ENCODE measurements at places on chromosomes 4 and X.

- DNase-seq, result no peak
Observed at GRCh38 chr4:96603641-96604040, 763.7 kb downstream of the PDHA2 start.

GRCh38 chrX:46686003-46686645 lies 72.8 kb downstream of the SLC9A7 start:
- no peak for DNase-seq

GRCh38 chr4:30495651-30496310 lies 224.4 kb upstream of the PCDH7 start:
- no peak for DNase-seq

GRCh38 chr4:70945452-70946055 lies 43.4 kb downstream of the MOB1B start:
- no peak for DNase-seq

DNA sequence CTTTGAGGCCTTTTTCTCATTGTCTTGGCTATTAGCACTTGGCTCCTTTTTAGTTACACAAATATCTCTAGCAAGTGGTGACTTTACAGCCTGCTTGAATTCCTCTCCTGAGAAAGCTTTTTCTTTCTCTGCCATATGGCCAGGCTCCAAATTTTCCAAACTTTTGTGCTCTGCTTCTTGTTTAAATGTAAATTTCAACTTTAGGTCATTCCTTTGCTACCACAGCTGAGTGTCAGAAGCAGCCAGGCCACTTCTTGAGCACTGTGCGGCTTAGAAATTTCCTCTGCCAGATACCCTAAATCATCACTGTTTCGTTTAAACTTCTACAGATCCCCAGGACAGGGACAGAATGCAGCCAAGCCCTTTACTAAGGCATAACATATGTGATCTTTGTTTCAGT lies 222.4 kb downstream of the FBXO8 start:
- DNase-seq, result no peak

- DNase-seq, result no peak
Observed at GRCh38 chrX:11336201-11336600, 43.0 kb downstream of the AMELX start.

DNA sequence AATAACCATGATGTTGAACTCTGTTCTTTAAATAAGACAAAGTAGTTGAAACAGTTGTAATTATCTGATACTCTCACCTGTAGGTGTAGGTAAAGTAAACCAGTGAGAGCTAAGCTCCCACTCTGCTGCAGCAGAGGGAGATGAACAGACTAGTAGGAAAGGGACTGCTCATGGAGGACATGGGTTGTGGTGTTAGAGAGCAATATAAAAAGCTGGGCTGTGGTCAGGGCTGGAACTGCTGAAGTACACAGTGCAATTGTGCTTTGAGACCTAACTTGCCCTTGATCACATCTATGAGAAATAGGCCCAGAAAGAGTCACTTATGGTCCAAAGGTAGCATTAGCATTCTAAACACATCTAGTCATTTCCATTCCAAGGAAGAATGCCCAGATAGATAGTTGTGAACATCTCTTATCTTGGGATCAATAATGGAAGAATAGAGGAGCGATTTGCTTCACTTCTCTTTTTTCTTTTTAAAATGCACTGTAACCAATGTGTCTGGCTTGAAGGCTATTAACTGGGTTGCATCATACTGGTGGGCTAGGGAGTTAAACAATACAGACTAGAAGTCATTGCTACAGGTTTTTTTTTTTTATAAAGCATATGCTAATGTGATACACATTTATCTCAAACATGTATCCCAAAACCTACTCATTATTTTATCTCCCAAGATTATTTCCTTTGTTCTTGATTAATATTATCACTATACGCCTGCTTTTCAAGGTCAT lies 251.3 kb upstream of the CENPE start:
- no peak for DNase-seq

- DNase-seq, result no peak
Observed at GRCh38 chrX:71953391-71953790, 42.7 kb downstream of the NHSL2 start.

GRCh38 chr4:153064571-153064970 lies 128.4 kb downstream of the FHDC1 start:
- no peak for DNase-seq

Measured in esophagus squamous epithelium (tissue), 5 donors.